RPMI7951 (cell line): ENCODE measurements at places on chromosomes 3 and 15.

- no peak for DNase-seq
These were observed 12.5 kb upstream of the ZXDC start for GRCh38 chr3:126488185-126488584.

- DNase-seq: no peak
These were observed 211.7 kb downstream of the ABHD5 start for GRCh38 chr3:43902415-43902814.

- peak; percentile 33 for DNase-seq
These were observed 90.5 kb upstream of the MYRIP start for GRCh38 chr3:39718674-39719595.

DNA sequence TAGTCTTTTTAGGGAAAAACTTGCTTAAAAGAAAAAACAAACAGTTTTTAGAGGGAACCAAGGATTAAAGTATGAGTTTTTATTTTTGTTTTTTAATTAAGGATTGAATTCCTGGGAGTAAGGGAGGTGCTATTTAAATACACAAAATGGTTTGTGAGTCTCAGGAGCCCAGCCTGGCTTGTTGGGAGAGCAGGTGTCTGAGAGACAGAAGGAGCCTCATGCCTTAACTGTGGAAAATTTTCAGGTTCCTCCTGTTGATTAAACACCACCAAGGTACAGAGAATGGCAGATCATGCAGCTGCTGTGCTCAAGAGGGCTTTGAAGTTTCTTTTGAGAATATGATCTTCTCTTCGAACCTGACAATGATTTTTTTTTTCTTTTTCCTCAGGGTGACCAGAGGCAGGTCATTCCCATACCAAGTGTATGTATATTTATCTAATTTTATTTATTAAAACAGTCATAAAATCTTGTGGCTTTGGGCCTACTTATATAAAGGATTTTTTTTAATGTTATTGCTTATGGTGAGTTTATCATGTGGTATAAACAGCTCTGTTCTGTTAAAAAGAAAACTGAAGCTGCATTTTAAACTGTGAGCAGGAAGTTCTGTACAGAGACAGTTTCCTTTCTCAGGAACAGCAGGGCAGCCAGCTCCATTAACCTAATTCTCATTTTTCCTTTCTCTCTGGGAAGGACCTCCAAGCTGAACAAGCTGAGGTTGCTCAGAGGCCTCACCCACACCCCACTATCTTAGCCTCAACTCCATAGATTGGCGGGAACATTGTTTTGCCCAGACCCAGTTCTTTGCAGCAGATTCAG, 33.7 kb upstream of the VILL start:
- no peak for DNase-seq

- peak; percentile 45 for DNase-seq
These were observed 31.6 kb upstream of the ZNF770 start for GRCh38 chr15:35019404-35020327.

- DNase-seq: no peak
These were observed 329.8 kb upstream of the PROK2 start for GRCh38 chr3:72114773-72115172.

- DNase-seq: no peak
These were observed 90.7 kb downstream of the TMEM266 start for GRCh38 chr15:76150513-76150912.

DNA sequence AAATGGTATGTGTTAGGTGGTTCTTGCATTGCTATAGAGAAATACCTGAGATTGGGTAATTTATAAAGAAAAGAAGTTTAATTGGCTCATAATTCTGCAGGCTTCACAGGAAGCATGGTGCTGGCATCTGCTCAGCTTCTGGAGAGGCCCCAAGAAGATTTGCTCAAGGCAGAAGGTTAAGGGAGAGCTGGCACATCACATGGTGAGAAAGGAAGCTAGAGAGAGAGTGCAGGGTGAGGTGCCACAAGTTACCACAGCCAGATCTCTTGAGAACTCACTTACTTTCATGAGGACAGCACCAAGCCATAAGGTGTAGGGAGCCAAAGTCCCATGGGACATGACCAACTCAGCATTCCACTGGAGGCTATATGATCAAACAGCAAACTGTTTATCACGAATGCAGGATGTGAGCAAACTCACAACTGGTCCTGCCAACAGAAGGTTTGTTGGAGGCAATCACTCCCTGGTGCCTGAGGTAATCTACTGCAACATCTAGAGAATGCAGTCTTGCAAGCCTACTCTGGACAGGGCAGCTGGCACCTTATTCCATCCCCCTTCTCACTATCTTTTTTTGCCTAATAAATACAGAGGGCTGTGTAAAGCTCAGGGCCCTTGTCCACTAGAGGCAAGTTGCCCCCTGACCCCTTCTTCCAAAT, 28.1 kb upstream of the CCR2 start:
- no peak for DNase-seq

GRCh38 chr3:128170866-128171516, 17.7 kb downstream of the EEFSEC start:
- DNase-seq: peak; percentile 90
